ENCODE measurements at places on chromosomes 12 and 14.

- no peak for DNase-seq
Measured at GRCh38 chr12:113792450-113792849, 173.7 kb downstream of the RBM19 start.

DNA sequence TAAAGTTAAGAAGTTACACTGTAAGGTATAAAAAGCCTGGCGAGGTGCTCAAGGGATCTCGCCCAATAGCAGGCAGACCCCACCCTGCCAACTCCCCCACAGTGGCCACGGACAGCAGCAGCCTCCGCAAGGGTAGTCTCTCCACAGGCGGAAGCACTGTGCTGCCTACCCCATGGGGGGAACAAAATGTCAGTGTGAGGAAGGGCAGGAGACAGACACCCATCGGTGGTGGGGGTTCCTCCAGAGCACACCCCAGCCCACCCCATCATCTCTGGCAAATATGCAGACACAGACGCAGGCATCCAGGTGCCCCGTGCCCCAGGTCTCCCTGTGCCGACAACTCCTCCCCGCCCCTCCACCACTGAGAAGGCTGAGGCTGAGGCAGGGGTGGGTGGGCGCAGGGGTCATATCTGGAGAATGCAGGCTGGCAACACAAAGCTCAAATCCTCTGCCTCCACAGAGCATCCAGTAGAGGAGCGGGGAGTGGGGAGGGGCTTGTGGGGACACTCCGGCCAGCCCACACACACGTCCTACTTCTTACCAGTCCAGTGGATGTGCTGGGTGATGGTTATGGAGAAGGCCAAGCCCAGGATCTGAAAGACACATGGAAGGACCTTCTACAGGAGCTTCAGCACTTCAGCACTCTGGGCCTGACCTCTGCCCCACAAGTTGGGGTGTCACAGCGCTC is 68.3 kb upstream of the DDX11 start:
- no peak for DNase-seq

GRCh38 chr12:25207846-25208245 is 12.8 kb downstream of the ETFRF1 start:
- DNase-seq: no peak

GRCh38 chr12:22925623-22926022 is 300.7 kb downstream of the ETNK1 start:
- DNase-seq: no peak

GRCh38 chr12:25155022-25155576 is 39.9 kb downstream of the DNAI7 start:
- DNase-seq: peak; percentile 49

DNA sequence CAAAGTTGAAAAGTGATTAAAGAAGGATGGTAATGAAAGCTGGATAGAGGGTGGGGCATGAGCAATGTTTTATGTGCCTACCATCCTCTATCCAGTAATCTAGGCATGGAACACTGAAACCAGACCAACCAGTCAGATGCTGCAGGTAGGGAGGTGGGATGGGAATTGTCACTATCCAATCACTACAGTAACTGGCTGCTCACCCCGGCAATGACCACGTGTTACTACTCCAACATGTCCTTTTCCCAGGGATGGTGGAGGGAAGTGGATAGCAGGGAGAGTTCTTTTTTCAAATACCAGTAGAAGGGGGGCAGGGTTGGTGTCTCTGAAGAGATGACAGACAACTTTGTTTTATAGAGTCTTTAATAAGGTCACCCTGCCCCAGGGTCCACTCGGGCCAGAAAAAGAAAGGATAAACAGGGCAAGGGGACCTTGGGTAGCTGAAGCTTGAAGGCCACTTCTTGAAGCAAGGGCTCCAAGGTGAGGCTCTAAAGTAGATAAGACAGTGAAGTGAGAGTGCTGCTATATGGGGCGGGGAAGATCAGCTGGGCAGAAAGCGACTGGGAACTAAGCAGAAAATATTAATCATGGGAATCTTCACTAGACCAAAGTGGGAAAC is 14.7 kb upstream of the CDH24 start:
- no peak for DNase-seq

GRCh38 chr14:33782923-33783322 is 168.0 kb downstream of the EGLN3 start:
- DNase-seq: no peak

DNA sequence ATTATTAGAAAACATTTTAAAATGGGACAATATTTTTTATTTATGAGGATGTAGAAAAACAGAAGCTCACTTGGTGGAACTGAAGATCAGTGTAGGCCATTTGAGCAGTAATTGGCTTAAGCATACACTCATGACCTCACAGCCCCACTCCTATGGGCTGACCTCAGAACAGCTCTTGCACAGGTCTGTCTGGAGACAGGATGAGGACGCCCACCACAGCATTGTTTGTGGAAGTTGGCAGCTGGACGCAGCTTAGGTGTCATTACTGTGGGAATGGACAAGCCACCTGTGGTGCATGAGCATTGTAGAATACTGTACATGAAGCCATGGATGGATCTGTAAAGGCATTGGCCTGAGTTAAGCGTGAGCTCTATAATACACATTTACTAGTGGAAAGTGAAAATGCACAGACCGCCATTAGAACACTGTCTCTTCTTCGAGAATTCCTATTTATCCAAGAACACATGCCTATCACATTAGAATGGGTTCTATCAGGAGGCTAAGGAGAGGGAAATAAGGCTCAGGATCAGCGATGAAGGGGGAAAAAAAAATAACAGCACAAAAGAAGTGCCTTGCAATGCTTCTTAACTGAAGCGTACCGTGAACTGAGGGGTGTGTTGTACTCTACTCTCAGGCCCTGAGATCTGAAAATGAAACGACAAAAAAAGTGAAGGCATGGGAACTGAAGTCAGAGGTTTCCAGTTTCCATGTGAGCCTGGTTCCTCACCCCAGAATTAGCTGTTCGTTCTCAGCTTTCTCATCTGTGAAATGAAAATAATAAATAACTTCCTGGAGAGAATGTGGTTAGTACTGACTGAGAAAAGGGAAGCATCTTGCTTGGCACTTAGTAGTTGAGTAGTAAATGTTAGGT is 33.6 kb downstream of the KCNA1 start:
- DNase-seq: no peak

- no peak for DNase-seq
Measured at GRCh38 chr12:51186465-51187085, 13.6 kb upstream of the TFCP2 start.

DNA sequence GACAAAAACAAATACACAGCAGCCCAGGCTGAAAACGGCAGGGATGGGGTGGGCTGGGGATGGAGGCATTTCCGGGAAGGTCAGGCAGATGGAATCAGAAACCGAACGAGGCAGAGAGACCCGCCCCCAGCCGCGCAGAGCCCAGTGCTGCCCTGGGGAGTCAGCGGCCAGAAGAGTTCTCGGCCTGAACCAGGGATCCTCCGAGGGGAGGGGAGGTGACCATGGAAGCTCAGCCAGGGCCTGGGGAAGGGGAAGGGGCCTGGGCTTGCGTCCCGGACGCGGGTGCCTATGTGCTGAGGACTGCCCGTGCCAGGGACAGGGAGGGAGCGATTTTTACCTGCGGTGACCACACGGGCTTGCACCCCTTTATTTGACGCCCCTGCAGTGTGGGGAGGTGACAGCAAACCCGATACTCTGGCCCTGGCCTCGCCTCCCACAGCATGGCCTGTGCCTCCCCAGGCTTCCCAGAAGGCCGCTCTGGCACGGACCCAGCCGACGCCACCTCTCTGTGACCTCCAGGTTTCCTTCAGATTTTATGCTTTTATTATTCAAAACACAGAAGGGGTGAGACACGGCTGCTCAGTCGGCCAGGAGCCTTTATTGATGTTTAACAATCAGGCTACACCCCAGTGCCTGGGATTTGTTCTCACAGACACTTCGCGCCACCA is 7.7 kb downstream of the LRCOL1 start:
- no peak for DNase-seq

DNA sequence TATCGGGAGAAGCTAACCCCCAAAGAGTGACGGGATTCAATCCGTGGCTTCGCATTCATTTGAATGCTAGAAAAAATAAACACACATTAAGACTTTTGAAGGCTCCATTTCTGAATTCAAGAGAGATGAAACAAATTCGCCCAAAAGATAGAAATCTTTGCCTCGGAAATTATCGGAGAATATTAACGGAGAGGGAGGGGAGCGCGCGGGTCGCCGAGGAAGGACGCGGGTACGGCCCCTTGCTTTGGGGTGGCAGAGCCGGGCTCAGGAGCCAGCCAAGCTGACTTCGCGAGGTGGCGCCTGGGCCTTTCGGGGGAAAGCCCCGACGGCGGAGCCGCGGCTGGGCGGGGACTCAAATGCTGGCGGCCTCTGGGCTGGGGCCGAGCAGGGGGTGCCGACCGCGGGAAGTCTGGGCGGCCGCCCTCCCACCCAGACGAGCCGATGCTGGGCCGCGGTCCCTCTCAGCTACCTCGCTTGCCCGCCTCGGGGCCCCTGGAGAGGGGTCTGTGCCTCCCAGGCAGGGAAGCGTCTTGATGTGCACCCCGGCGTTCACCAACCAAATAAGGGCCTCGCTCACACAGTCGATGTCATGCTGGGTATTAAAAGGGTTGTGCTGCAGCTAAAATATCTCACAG is 14.7 kb downstream of the NKX2-1 start:
- DNase-seq: no peak

- DNase-seq: peak; percentile 49
Measured at GRCh38 chr14:105093431-105094192, 28.4 kb upstream of the GPR132 start.

DNA sequence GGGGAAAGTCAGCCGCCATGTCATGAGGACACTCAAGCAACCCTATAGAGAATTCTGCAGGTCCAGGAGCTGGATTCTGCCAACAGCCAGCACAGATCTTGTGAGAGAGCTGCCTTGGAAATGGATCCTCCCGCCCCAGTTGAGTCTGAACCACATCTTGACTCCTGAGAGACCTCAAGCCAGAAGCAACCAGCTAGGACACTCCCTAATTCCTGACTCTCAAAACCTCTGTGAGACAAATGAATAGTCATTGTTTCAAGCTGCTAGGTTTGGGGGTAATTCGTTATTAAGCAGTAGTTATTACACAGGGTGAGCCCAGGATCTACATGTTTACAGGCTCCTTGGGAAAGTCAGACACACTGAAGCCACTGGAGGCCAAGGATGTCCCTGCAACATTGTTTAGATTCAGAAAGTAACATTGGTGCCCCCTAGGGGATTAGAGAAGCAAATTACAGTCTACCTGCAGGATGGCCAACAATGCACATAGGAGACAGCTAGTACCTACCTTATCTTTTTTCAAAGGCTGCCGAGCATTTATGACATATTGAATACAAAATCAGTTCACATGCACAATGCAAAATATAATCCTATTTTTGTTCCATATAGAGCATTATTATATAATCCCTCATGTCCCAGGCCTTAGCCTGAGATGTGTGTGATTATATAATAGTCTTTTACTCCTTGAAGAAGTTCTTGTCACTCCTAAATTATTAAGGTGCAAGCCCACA is 57.9 kb upstream of the FICD start:
- peak; percentile 57 for DNase-seq

DNA sequence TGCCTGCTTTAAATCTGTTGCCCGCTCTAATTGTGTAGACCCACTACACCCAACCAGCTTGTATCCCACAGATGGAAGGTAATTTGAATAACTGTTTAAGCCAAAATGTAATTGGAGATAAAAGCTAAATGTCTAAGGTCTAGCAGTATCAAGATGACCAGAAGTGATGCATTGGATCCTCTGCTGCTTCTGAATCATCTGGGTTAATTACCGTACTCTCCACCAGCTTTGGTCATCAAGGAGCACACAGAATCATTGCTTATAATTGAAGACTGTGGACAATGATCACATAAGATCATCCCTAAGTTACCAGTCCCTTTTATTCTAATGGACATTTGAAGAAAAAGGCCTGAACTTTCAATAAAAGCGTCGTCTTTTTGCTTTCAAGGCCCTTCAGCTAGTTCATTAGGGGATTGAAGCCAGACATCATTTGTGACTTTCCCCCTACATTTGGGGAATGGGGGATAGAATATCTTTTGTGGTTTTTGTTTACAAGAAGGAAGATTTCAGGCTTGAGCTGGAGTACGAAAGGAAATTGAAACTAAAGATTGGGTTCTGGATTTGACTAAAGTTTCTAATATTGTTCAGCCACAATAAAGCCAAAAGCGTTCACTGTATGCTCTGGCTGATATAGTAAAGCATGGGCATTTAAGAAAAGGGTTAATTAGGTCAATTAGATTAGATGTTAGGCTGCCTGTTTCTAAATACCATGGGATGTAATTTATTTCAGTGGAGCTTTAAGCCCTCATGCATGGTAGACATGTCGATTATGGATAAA is 123.2 kb downstream of the CHST11 start:
- DNase-seq: peak; percentile 47

Data from fibroblast of mammary gland (primary cell).